ENCODE measurements at places on chromosomes 2 and 18.
A peak's percentile ranks its signal among the peaks of the same experiment; 100 is the strongest.

GRCh38 chr2:155389224-155389623 is 690.7 kb downstream of the KCNJ3 start:
- DNase-seq, result no peak

- DNase-seq, result peak; percentile 82
These were observed 355.1 kb upstream of the ZC3H15 start for GRCh38 chr2:186130748-186131641.

DNA sequence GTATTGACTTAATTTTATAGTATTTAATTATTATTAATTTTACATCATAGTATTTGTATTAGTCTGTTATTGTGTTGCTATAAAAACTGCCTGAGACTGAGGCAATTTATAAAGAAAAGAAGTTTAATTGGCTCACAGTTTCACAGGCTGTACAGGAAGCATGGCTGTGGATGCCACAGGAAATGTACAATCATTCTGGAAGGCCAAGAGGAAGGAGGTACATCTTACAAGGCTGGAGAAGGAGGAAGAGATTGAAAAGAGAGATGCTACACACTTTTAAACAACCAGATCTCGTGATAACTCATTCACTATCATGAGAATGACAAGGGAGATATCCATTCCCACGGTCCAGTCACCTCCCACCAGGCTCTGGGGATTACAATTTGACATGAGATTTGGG is 2019.4 kb upstream of the PIK3C3 start:
- DNase-seq, result no peak

GRCh38 chr2:39065616-39066015 is 55.2 kb downstream of the SOS1 start:
- DNase-seq, result no peak

DNA sequence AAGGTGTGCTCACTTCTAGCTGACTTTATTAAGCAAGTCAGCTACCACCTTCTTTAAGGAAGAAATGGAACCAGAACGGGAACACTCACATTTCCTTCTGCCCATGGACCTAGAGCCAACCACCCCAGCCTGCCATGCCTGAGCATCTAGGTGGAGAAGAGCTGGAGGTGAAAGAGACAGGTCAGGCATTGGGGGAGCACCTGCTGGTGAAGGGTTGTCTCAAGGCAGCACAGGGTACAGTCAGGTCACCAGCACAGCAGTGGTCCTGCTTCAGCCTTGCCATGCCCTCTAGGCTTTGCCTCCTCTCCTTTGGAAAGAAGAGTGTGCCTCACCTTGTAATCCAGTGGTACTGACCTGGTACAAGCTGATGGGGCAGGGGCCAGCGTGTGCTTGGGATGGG is 107.9 kb downstream of the KCNF1 start:
- no peak for DNase-seq

- no peak for DNase-seq
These were observed 127.8 kb downstream of the MEP1B start for GRCh38 chr18:32317651-32318050.

DNA sequence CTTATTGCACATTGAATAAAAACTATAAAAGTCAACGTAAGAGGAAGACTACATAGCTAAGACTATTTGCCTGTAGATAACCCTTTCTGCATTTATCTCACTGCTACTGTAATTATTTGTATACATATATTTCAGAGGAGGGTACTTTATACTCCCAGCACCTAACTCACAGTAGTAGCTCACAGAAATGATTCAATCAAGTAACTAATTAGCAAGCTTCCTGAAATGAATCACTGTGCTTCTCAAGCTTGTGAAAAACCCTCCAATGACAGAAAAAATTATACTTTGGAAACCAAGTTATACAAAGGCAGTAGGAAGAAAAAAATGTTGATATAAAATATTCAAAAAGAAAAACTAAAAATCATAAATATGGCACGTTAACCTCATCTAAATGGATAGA is 124.9 kb downstream of the NBAS start:
- DNase-seq, result no peak

- no peak for DNase-seq
These were observed 18.6 kb downstream of the ST6GAL2 start for GRCh38 chr2:106867196-106867953.

GRCh38 chr2:151576080-151576479 is 158.2 kb downstream of the NEB start:
- peak; percentile 43 for DNase-seq

DNA sequence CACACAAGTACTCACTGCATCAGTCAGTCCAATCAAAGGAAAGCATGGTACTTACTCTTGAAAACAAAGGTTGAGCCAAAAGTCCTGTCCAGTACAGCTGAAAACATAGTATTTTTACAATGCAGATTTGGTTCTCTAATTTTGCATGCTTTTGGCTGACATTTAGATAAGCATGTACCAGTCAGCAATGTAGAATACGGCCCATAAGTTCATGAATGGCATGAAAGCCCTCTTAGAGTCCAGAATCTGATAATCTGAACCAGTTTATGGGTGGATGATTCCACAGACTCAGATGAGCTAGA is 90.2 kb downstream of the CCBE1 start:
- no peak for DNase-seq

GRCh38 chr2:37837628-37838328 is 87.3 kb upstream of the RMDN2 start:
- DNase-seq, result no peak

- no peak for DNase-seq
These were observed 568.2 kb downstream of the THSD7B start for GRCh38 chr2:137333386-137334165.

DNA sequence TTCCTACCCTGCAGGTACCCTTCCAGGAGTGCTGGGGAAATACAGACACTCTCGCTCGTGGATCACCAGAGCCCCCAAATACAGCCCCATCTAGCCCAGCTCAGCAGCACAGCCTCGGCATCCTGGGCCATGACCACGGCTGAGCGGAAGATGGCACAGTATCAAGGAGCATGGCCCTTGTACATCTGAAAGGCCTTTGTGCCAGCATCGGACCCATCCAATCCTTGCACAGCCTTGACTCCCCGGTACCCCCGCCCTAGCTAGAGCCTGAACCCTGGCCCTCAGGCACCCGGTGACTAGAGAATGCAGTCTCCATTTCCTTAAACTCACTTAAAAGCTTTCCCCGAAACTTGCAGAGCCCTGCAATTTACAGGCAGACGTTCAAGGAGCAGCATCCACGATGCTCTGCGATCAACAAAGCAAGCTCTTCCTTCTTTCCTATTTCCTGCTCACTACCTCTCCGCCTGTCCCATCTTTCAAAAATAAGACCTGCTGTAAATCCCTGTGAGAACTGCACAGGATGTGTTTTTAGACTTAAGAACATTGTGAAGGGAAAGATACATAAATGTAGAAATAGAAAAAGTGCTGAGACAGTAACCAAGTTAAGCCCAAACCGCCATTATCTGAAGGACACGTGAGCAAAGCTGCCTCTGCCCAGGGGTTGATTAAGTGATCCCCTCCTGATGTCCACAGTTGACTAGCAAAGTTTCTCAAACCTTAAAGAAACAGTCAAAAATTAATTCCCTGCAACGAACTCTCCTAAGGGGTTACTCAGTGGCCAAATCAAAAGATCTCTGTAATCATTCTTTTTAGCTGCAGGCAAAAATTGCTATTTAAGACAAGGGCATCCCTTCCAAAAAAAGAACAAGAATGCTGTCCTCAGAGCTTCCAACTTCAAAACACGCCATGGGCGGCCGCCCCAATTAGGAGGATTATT is 48.5 kb downstream of the ZNF516 start:
- no peak for DNase-seq

DNA sequence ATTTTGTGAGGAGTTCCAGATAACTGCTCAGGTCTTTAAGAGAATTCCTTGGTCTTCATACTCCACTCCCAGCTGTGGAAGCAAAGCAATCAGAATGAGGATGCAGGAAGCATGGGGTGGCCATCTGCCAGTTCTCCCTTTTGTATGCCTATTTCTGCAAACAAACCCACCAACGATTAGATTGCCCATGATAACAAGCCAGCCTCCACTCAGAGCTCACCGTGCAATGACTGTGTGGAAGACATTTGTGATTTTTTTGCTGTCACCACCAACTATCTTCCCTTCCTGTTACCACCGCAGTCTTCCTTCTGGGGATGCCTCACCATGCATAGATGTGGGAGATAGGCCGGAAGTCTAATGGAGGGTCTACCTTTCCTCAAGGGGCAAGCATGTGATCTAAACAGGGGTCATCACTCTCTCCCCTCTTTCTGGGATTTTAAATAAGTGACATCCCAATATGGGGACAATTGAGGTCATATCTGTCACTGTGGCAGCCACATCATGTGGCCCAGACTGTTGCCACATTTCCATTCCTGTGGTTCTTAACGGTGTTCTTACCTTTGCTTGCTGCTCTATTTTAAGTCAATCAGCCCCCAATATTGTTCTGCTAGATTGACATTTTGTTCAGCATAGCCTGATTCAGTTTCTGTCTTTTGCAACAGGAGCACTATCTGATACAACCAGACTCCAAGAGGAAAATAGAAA is 4.4 kb downstream of the AFF3 start:
- DNase-seq, result no peak

DNA sequence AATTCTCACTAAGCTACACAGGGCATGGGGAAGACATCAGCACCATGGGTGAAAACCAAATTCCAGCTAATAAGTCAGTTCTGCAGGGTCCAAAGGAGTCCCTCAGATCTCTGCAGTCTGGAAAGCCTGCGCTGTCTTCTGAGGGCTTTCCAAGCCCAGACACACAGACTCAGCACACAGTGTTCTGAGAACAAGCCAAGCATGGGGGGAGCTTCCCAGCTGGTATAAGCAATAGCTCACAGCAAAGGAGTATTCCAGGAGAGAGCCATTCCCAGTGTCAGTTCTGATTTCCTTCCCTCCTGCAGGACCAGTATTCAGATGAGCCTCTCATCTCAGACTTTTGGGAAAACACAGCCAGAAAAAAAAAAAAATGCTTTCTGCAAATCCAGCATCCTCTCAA is 370.8 kb downstream of the TNS1 start:
- no peak for DNase-seq

GRCh38 chr2:204753841-204754240 is 208.6 kb downstream of the PARD3B start:
- no peak for DNase-seq

GRCh38 chr2:217757108-217757463 is 245.7 kb downstream of the TNS1 start:
- DNase-seq, result no peak

DNA sequence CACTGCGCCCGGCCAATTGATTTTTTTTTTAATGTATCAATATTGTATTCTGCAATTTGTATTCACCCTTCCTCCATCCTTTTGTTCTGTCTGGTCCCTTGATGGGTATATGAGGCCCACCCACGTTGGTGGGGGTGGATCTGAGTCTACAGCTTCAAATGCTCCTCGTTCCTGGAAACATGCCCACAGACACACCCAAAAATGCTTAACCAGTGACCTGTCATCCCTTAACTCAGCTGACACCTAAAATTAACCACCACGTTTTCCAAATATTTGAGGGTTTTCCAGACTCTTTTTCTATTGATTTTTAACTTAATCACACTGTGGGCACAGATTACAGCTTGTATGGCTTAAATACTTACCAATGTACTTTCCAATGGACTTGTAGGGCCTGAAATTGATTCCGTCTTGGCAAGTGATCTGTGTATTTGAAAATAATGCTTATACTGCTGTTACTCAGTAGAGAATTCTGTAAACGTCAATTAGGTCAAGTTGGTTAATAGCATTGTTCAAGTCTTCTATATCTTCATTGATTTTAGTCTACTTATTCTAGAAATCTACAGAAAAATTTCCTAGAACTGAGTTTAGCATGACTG is 34.4 kb upstream of the CYP27C1 start:
- no peak for DNase-seq

GRCh38 chr18:56036741-56037140 is 448.7 kb upstream of the TCF4 start:
- DNase-seq, result no peak

GRCh38 chr2:19176977-19177376 is 181.4 kb downstream of the OSR1 start:
- no peak for DNase-seq

DNA sequence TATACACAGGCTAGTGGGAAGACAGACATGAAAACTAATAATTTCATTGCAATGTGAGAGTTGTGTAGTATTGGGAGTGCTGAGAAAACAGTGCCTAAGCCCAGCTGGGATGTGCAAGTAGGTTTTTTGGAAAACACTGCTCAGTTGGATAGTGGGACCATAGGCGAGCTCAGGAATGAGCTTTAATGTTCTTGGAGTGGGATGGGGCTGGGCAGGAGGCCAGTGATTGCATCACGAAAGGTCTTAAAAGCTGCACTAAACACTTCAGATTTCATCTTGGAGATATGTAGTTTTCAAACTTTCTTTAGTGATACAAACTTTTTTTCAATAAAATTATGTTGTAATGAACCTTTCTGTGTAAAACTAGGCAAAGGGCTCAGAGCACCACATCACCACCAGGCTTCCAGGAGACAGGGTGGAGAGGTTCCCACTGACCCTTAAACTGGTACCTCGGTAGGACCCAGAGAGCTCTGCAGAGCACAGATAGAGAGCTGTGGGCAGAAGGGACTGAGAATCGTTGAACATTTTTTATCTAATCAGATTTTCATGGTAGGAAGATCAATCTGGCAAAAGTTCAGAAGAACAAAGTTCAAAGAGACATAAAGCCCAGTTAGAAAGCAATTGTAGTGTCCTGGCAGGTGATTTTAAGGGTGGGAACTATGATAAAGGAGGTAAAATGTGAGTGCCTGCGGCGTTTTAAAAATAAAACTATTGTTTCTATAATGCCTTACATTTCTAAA is 176.2 kb downstream of the TRABD2A start:
- DNase-seq, result no peak

- no peak for DNase-seq
These were observed 12.1 kb downstream of the TTL start for GRCh38 chr2:112493858-112494648.

GRCh38 chr2:172397148-172397834 is 30.1 kb upstream of the ITGA6 start:
- DNase-seq, result no peak

DNA sequence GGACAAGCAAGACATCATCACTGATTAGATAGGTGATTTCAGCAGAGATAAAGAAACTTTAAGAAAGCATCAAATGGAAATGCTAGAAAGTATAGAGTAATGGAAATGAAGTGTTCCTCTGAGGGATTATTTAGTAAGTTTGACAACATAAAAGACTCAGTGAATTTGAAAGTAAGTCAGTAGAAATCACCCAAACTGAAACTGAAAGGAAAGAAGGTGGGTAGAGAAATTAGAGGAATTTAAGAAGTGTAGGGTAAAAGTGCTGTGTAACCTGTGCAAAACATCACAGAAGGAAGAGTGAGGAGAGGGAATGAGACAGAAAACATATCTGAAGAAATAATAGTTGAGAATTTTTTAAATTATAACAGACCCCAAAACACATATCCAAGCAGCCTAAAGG is 343.1 kb downstream of the CBLN2 start:
- DNase-seq, result no peak

- DNase-seq, result no peak
These were observed 139.2 kb upstream of the COL3A1 start for GRCh38 chr2:188835006-188835405.

- peak; percentile 26 for DNase-seq
These were observed 94.0 kb downstream of the PLA2R1 start for GRCh38 chr2:159968279-159968900.

All from NCI-H774 (cell line).